ENCODE measurements at places on chromosomes 2 and 18.

DNA sequence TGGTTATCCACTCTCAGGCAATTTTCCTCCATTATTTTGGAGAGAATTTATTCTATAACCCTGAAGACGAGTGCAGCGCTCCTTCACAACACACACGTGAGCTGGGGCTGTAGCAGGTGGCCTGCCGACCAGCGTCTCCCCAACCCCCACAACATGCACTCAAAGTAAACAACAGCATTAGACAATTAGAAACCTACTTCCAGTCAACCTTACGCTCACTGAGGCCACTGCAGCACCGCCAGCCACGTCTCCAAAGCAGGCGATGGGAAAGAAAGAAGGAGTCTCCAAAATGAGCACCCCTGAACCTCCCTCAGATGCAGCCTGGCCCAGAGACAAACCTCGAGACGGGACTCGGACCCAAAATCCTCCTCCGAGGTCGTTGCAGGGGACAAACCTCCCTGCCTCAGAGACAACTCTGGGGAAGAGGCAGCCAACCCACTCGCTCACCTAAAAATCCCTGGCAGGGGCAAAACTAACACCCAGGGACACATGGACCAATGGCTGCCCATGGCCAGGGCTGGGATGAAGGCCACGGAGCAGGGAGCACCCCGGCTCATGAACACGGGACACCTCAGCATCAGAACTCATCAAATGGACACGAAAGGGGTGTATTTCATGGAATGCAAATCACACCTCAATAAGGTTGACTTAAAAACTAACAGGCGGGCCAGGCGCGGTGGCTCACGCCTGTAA lies 2.6 kb downstream of the SLC66A2 start:
- DNase-seq, result no peak

- DNase-seq, result no peak
Measured at GRCh38 chr2:162401871-162402270, 57.9 kb downstream of the GCA start.

GRCh38 chr2:194907569-194907968 lies 749.5 kb upstream of the SLC39A10 start:
- no peak for DNase-seq

DNA sequence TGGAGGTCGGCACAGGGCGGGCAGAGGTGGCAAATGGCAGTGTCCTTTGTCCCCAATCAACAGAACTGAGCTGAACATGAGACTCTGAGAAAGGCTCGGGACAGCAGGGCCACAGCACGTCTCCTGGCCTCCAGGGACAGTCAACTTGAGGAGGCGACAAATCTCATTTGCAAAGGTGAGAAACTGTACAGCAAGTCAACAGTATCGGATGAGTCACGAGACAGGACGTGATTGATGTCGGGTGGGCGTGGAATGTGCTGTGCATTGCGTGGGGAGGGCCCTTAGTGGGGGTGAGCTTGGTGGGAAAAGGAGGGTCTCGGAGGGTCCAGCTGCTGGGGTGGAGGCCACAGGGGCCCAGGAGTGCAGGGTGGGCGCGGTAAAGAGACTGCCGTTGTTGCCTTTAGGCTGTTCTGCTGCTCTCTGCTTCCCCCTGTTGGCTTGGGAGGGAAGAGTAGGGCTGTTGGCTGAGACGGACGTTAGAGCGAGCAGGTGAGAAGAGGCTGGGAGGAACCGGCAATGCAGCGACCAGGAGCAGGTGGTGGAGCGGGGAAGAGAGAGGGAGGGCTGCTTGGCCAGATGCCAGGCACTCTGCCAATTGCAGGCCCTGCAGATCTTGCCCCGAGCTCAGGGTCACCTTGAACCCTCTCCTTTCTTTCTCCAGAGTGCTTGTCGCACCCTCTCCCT lies 164.3 kb downstream of the BCL2 start:
- DNase-seq, result peak; percentile 91

DNA sequence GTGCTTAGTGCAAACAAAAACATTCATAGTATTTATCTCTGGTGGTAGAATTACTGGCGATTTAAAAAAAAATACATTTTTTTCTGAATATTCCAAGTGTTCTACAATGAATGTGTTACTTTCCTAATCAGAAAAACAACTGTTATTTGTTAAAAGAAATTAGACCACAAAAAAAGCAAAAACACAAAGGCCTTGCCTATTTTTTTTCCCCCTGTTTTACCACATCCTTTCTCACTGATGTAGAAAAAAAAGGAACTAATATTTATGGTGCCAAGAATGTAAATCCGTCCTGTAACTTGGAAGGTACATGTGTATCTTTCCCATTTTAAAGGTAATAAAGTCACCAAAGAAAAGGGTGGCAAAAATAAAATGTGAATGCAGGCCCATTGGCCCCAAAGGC lies 28.4 kb upstream of the MGAT4A start:
- no peak for DNase-seq

DNA sequence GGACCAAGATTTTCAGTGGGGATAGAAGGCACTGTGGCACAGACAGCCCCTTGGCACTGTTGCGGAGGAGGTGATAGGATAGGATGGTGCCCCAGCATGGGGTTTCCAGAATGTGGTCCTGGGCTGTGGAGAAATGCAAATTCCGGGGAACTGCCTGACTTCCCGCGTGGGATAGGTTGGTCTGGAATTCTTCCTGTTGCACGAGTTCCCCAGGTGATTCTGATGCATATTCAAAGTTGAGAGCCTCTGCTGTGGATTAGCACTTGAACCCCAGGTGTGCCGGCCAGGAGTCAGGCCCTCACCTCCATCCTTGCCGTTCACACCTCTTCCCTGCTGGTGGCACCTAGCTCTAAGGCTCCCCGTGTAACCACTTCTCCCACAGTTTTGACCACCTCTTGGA lies 15.5 kb downstream of the NCK2 start:
- no peak for DNase-seq

GRCh38 chr2:170911314-170911889 lies 17.7 kb upstream of the GORASP2 start:
- no peak for DNase-seq

DNA sequence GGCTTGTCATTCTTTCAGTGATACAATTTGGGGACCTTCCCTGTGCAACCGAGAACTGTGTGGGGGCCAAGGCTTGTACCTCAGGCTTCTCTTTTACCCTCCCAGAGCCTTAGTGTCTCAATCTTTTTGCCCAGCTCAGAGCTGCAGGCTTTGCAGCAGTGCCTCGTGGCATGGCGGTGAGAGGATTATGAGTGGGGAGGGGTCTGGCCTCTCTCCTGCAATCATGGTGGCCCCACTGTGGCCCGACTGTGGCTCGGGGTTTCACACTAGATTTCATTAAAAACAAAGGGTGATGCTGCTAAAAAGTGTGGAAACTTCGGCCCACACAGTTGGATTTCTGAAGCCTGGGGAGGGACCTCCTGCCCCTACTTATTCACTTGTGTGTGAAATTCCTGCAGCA lies 75.5 kb downstream of the CAPN13 start:
- DNase-seq, result no peak

DNA sequence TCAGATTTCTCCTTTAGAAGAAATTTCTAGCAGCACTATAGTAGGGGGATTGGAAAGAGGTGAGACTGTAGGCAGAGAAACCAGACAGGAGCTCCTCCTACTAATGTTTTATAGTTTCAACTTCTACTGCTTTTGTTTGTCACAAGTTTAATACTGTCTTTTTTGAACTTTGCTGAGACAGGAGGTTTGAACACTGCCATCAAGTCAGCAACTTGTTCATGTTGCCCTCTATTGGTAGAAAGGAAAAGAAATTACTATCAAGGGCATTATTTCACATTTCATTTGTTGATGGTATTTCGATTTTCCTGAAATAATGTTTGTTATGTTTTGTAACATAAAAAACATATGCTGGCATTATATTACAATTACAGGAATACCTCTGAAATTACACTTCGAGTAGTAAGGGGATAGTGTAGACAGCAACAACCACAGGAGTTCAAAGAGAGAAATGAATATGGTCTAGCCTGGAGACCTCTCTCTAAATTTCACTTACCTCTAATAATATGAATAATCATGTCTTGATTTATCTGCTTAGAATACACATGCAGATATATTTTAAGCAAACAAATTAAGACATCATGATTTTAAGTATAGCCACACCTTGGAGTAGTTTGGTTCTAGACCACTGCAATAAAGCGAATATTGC lies 12.4 kb upstream of the CCDC88A start:
- DNase-seq, result no peak

GRCh38 chr2:203673933-203674332 lies 32.5 kb upstream of the CD28 start:
- DNase-seq, result peak; percentile 67

- no peak for DNase-seq
Measured at GRCh38 chr2:235382179-235382578, 111.7 kb upstream of the AGAP1 start.

Data from activated CD4-positive, alpha-beta memory T cell treated with anti-CD3 and anti-CD28 coated beads for 36 hours (primary cell).